ENCODE measurements at places on chromosomes 12 and 14.
A peak's percentile ranks its signal among the peaks of the same experiment; 100 is the strongest.

GRCh38 chr14:65986041-65986440 lies 500.1 kb upstream of the CCDC196 start:
- no peak for DNase-seq

DNA sequence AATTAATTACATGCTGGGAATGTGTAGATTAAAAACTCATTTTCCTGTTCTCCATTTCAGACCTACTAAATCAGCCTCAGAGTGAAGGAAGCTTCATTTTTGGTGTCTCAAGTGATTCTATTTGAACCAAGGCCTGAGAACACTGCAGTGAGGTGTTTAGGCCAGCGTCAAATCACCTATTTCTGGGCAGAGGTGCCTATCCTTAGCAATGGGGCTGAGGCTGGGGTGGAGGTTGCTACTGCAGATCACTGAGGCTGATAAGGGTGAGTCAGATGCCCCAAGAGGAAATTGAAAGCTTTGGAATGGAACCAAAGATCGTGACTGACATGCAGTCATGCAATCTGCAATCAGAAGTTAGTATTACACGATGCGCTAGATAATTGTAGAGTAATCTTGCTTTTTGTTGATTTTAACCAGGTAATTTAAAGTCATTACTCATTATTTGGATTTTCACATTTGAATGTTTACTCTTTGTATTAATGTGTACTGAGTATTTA lies 4.4 kb downstream of the TXNRD1 start:
- no peak for DNase-seq

DNA sequence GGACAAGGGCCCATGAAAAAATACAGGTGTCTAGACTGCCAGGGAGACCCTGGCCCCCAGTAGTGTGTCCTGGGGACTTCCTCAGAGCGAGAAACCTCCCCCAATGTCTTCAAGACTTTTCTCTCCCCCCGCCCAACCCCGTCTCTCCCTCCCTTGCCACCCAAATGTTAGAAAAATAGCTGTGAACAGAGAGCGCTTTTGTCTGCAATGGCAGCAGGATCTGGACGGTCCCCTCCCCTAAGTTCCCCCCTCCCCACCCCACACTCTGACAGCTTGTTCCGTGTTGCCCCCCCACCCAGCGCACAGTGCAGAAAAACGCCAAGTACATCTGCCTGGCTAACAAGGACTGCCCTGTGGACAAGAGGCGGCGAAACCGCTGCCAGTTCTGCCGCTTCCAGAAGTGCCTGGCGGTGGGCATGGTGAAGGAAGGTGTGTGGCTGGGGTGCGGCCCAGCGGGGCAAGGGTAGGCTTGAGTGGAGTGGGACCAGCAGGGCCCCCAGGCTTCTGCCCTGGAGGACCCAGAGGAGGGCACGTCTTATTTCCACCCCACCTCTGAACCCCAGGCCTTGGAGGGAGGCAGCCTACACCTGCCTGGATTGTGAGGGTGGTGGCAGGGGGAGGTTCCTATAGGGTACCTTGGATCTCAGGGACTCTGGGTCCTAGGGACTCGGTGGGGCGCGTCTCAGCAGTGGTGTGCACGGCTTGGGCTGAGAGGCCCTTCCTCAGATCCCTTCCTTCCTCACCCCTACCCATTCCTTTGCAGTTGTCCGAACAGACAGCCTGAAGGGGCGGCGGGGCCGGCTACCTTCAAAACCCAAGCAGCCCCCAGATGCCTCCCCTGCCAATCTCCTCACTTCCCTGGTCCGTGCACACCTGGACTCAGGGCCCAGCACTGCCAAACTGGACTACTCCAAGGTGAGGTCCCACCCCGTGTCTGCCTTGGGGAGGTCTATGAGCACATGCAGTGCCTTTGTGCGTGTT lies 4.8 kb downstream of the NR4A1 start:
- DNase-seq = peak; percentile 76

GRCh38 chr12:120249875-120250795 lies 15.4 kb downstream of the PXN start:
- no peak for DNase-seq

GRCh38 chr14:54132496-54132895 lies 175.9 kb upstream of the BMP4 start:
- no peak for DNase-seq

DNA sequence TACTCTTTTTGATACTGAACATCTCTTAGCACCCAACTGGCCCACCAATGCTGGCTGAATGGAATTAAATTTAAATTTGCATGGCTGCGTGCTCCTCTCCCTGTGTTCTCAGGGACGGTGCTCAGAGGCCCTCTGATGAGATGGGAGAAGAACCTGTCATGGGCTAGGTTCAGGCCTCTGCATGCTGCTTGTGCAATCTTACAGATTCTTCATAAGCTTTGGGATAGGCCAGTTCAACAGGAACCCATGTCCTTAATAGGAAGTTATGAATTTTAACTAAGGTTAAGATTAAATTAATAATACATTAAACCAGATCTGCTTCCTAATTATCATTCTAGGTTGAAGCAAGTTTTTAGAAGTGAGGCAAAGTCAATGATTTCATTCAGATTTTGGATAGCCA lies 119.7 kb upstream of the LRIG3 start:
- DNase-seq = no peak

DNA sequence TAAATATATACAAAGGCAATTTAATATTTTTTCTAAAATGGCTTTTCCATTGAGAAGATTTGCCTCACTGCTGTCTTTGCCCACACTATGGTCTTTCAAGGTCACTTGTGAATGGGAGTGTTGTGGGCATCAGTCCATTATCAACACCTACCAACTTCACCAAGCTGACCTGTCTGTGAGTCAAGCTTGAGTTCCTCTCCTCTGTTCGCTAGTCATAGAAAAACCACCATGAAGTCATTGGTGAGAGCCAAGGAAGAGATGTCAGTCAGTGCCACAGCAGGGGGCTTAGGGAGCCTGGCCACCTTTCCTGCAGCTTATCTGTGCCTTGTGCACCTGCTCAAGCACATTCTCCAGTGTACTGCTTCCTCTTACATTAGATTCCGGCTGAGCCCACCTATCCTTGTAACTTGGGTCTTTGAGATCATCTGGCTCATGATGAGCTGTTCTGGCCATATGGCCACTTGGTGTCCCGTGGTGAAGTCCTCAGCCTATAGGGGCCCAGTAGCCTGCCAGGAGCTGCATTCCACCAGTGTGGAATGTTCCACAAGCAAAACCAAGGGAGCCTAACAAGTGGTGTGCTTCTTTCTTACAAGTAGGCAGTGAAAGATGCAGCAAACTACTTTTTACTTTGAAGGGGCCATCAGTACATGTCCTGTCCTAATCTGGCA lies 80.8 kb upstream of the C12orf71 start:
- no peak for DNase-seq

GRCh38 chr12:67982164-67982563 lies 7.1 kb upstream of the IFNG-AS1 start:
- DNase-seq = no peak

DNA sequence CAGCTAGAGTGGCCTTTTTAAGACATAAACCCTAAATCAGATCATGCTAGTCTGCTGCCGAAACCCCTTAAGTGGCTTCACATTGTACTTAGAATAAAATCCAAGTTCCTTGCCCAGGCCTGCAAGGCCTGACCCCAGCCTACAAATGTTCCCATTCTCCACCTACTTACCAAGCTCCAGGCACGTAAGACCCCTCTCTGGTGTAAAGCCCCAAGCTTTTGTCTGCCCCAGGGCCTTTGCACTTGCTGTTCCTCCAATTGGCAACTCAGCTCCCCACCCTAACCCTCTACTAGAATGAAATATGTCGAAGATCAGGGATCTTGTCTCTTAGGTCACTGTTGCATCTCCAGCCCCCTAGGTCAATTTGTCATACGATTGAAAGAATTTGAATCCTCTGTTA lies 27.1 kb upstream of the MED13L start:
- DNase-seq = no peak

DNA sequence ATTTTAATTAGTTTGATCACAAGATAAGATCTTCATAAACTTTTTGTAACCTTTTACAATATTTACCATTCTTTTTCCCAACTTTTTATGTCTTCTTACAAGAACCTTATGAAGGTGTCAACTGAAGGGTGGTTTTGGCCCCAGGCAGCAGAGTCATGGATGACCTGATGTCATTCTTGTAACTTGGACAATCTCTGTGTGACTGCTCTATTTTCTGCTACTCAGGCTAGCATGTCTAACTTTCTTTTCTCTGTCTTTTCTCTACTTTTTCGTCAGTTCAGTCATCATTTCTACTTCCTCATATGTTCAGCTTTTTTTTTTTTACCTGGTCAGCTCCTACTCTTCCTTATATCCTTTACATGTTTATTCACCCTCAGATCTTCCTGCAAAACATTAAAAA lies 150.7 kb upstream of the PTPRQ start:
- DNase-seq = no peak

- DNase-seq = no peak
These were observed 3.0 kb upstream of the TAS2R14 start for GRCh38 chr12:10941916-10942607.

DNA sequence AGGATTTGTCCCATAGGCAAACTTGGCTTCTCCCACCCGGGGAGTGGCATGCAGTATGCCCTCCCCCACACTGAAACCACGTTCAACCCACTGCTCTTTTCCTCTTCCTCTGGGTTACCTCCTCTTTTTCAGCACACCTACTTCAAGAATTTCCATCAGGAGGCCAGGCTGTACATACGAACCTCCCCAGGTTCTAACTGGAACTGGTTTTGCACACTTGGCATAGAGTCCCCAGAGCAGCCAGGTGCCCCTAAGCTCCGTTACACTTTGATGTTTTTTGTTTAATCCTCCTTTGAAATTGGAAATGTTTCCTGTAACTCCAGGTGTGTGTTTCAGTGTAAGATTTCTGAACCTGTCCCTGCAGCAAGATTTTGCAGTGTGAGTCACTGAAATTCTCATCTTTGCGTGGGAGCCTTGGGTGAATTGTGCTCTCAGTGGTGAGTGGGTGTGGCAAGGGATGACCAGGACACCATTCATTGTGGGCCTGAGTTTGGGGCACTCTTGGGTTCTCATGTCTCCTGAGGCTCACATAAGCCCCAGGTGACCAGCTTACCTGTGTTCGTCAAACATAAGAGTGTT lies 18.2 kb downstream of the CD9 start:
- no peak for DNase-seq

DNA sequence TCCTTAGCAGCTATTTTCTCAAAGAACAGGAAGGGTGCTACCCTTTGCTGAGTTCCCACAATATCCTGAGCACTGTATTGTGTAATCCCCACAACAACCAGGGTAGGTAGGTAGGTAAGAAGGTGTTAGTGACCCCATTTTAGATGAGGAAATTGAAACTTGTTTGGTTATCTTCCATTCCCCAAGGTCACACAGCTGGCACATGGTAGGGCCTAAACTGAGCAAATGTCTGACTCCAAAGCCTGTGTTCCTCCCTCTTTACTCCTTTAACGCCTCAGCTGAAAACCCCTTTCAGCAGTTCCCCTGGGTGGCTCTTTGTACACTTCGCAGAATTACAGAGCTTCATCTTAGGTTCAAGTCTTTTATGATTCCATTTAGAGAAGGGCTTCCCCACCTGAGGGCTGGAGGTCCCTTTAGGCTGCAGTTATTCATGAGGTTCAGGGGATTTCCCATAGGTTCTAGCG lies 26.5 kb upstream of the RIC8B start:
- no peak for DNase-seq

- DNase-seq = no peak
These were observed 67.7 kb upstream of the CD163 start for GRCh38 chr12:7571257-7571656.

DNA sequence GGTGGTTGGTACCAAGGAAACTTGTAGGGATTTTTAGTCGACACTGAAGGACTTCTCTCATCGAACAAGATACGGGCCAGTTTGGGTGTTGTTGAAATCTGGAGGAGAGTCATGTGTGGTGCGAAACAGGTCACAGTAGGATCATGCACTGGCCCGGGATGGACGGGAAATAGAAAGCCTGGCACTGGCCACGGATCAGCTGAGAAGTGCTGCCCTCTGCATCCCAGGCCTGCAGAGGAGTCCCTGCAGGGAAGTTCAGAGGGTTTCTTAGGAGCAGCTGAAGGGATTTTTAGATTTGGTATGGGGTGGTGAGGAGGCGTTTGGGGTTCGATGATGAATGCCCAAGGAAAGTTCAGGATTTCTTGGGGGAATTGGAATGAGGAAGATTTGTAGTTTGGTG lies 63.1 kb downstream of the TSPAN9 start:
- no peak for DNase-seq

GRCh38 chr14:75340921-75341320 lies 62.3 kb downstream of the FOS start:
- peak; percentile 77 for DNase-seq

- DNase-seq = no peak
These were observed 32.7 kb upstream of the NAP1L1 start for GRCh38 chr12:76117067-76117691.

- DNase-seq = no peak
These were observed 110.6 kb downstream of the RPL10L start for GRCh38 chr14:46540986-46541385.

DNA sequence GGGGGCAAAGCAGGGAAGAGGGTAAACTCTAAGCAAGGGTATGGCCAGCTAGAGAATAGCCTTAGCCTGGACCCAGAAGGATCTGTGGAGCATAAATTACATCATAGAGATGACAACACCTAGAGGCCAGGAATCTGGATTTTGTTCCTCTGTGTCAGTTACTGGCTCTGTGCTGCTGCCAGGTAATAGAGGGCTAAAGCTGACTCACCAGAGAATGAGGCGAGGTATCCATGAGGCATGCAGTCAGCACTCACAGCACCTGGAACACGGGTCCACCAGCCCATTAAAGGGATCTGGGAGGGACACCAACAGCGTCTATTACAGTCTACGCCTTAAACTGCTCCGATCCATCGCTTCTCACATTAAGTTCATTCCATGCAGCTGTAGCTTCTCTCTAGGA lies 74.9 kb upstream of the CMKLR1 start:
- no peak for DNase-seq

GRCh38 chr14:22432348-22432976 lies 156.6 kb downstream of the DAD1 start:
- DNase-seq = peak; percentile 42

DNA sequence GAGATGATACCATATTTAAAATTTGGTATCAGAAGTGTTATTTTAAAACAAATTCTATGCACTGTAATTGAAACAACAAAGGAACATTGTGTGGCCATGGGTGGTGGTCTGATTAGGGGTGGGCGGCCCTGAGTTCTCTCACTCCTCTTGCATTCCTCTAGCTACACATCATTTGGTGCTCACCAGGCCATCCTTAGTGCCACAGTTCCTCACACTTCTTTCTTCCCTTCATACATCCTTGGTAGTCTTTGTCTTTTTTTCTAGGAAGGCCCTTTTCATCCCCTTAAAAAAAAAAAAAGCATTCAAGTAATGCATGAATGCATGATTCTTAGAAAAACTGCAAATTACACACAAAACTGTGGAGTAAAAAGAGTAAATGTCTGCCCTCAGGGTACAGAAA lies 2.4 kb upstream of the MANSC4 start:
- DNase-seq = no peak

- no peak for DNase-seq
These were observed 3.3 kb downstream of the PRICKLE1 start for GRCh38 chr12:42586268-42586667.

DNA sequence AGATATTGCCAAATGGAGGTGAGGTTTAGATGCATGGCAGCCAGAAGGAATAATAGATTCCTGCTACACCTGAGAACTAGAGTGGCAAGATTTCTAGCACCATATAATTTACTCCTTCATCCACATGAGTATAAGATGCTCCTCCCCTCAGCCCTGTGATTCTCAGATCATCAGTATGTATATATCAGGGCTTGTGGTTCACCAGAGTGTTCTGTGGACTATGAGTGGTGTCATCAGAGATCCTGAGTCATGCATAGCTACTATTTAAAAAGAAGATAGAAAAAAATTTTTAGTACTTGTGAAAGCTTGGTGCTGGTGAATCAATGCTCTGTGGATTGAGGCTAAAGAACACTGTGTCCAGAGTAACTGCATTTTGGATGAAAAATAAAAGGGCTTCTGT lies 285.9 kb downstream of the BMP4 start:
- DNase-seq = no peak

- DNase-seq = peak; percentile 63
These were observed 62.5 kb upstream of the PYGL start for GRCh38 chr14:51006781-51007211.

Data from head of caudate nucleus (tissue), 42 donors.